ENCODE measurements at places on chromosomes 7 and 10. TPM values are rescaled to one million over a fixed set of nuclear protein-coding genes. Genes with fewer than 3 reads are reported as not detected.

GRCh38 chr10:85862771-85863170 is 503.8 kb downstream of the GRID1 start:
- DNase-seq = no peak

GRCh38 chr10:23556727-23557440 is 118.0 kb downstream of the OTUD1 start:
- DNase-seq = no peak

DNA sequence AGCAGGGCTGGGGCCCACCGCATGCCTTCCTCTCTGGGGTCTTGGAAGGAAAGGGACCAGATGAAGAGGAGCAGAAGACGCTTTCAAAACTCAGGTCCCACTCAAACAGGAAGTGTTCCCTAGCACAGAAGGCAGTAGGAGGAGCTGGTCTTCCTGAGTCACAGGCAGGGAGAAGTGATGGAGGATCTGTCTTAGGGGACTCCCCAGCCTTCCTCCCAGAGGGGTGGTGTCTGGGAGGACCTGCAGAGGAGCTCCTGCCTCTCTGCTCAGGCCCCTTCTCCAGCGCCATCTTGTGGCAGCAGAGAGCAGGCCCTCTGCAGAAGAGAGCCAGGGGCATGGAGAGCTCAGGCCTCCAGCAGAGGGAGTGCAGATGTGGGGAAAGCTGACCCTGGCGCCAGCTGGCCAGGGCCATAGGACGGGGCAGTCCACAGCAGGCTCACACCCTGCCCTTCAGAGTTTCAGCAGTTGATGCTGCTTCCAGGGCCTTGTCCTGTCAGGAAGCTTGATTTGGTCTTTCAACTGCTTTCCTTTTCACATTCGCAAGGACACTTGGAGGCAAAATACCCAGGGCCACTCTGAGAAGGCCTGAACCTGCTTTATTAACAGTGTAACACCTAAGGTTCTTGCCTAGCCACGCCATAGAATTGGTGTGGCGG is 62.2 kb upstream of the TARP start:
- DNase-seq = peak; percentile 64

DNA sequence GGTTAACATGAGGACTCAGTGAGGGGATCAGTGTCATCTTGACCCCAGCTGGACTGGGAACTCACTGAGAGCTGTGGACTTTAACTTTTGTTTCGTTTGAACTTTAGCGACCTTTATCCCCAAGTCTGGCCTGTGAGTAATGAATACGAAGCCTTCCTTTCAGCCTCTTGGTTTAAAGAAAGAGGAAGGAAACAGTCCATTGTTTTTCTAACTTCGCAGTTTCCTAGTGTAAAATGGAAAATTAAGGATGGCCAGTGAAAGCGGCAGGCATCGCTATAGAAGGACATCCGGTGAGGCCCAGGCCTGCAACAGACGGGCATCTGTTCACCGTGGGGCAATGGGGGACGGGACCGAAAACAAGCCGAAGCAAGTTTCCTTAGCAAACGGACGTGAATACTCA is 44.1 kb upstream of the ADO start:
- no peak for DNase-seq

- no peak for DNase-seq
Measured at GRCh38 chr7:66804001-66804400, 63.5 kb downstream of the RABGEF1 start.

DNA sequence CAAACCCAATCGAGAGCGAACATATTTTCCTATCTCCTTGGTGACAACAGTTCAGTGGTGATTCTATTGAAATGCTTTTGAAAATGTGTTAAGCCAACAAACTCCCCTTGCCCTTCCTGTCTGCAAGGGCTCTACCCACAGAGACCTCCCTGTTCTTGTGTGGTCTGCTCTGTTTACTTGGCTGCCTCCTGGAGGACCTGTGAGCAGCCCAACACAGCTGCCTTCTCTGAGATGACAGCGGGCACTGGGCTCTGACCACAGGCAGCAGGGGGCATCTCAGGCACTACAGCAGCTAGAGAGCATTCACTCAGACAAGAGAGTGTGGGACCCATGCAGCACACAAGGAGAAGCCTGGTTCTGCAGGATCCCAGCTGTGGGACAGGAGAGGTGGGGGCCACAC is 416.4 kb downstream of the TCERG1L start:
- DNase-seq = no peak

GRCh38 chr10:74558897-74559296 is 267.5 kb upstream of the KAT6B start:
- DNase-seq = no peak

DNA sequence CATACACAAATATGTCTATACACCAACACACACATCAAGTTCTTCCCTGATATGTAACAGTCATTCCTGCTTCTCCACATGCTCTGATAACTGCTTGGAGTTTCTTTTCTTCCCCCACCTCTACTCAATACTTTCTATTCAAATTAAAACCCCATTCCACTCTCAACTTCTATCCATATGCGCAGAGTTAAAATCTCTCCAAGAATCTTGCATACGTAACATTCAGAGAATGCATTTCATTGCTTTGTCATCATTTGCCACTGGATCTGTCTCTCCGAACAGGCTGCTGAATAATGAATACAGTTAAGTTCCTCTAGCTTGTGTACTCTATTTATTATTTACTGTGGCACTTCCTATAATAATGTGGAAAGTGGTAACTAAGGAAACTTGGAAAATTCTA is 68.8 kb downstream of the DGKB start:
- DNase-seq = no peak

- no peak for DNase-seq
Measured at GRCh38 chr7:100369105-100369504, 4.2 kb upstream of the PILRA start.

DNA sequence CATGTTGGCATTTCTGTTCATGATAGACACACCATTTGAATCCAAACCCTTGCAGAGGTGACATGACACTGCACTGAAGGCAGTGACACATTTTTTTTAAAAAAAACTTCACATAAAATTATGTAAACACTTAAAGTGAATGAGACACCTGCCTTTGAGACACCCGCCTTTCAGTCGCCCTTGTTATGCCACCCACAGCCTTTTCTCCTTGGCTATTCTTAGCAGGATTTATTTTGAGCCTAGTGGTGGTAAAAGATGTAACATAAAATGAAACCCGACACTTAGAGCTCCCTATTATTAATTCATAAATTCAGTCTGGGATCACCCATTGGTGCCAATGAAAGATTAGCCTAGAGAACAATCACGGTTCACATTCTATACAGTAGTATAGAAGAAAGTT is 161.3 kb downstream of the DYNC1I1 start:
- no peak for DNase-seq

The ELN gene
- total RNA-seq = not detected

The NEURL1 gene
- 1.1 TPM for total RNA-seq

The TRUB1 gene
- 10.5 TPM for total RNA-seq
